ENCODE measurements at places on chromosomes 16 and 17. TPM values are rescaled to one million over a fixed set of nuclear protein-coding genes. Genes with fewer than 3 reads are reported as not detected.
A peak's percentile ranks its signal among the peaks of the same experiment; 100 is the strongest.

- DNase-seq = no peak
Measured at GRCh38 chr17:44091200-44091997, 20.9 kb downstream of the G6PC3 start.

- no peak for DNase-seq
Measured at GRCh38 chr17:74415608-74416396, 16.1 kb upstream of the GPRC5C start.

GRCh38 chr16:49844359-49844758 lies 11.6 kb downstream of the ZNF423 start:
- DNase-seq = no peak

- no peak for DNase-seq
Measured at GRCh38 chr17:81342269-81343070, 47.4 kb upstream of the SLC38A10 start.

DNA sequence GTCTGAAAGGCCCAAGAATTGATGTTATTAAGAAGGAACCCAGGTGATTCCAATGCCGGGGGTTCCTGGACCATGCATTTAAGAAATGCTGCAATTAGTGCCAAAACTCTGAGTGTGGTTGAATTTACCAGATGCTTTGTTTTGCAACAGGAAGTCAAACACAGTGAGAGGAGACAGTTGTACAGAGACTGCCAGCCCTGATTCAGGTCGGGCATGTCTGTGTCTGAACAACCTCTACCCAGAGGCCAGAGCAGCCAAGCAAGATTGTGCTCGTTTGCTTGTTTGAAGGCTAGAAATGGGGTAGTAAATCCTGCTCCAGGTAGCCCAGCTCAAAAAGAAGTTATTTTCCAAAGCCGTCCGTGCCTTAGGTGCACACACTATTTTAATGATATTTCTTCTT lies 412.4 kb upstream of the ERCC4 start:
- DNase-seq = no peak

DNA sequence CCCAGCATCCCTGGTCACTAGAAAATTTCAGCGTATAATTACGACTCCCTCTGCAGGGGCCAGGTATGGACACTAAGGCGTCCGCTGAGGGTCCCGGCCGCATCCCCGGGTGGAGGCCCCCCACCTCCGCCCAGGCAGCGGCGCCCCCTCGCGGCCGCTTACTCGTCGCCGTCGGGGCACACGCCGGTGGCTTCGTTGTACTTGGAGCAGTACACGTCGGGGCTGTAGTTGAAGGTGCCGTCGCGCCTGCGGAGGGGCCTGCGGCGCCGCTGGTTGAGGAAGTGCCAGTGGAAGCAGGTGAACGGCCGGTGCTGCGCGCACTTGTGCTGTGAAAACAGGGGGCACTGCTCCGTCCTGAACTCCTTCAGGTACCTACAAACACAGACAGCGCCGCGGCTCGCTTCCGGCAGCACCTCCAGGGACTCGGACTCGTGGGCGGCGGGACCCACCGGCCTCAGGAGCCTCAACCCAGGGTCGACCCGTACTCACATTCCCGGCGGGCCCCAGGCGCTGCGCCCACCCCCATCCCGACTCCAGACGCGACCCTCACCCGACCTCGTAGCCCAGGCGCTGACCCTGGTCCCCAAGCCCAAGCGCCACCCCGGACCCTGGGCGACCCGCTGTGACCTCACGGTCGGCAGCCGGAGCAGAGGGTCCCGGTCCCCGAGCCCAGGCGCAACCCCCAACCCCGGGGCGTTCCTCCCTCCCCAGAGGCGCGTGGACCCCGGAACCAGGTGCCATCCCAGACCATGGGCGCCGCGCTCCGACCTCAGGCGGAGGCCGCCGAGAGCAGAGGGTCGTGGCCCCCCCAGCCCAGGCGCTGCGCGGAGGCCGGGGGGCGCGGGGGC lies 596 bp downstream of the UNKL start:
- DNase-seq = peak; percentile 67

DNA sequence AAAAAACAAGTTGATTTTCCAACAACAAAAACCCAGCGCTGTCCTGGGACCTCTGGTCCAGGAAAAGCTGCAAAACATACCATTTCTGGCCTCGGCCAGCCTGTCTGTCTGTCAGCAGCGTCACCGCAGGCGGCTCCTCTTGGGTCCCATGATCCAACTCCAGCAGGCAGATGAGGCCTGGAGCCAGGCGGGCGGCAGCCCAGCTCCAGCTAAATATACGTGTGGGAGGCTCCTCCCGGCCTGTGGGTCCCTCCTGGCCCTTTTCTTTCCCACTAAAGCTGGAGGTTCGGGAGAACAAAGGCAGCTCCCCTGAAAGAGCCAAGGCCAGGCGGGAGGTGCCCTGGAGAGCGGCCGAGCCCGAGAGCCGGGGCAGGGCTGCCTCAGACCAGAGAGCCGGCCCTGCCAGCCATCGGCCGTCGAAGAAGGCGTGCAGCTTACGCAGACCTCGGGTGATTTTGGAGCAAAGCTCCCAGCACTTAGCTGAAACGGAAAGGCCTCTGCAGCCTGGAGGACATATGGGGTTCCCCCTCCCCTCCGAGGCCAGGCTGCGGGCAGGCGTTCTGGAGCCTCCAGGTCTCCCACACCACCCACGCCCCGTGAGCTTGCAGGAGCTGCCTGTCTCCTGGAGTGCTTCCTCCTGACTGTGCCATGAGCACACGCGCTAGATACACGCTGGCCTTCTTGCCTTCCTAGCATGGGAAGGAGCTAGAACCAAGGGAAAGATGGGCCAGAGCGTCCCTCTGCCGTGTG lies 19.9 kb upstream of the JPH3 start:
- DNase-seq = no peak

GRCh38 chr17:35297666-35298065 lies 54.8 kb downstream of the SLFN5 start:
- no peak for DNase-seq

DNA sequence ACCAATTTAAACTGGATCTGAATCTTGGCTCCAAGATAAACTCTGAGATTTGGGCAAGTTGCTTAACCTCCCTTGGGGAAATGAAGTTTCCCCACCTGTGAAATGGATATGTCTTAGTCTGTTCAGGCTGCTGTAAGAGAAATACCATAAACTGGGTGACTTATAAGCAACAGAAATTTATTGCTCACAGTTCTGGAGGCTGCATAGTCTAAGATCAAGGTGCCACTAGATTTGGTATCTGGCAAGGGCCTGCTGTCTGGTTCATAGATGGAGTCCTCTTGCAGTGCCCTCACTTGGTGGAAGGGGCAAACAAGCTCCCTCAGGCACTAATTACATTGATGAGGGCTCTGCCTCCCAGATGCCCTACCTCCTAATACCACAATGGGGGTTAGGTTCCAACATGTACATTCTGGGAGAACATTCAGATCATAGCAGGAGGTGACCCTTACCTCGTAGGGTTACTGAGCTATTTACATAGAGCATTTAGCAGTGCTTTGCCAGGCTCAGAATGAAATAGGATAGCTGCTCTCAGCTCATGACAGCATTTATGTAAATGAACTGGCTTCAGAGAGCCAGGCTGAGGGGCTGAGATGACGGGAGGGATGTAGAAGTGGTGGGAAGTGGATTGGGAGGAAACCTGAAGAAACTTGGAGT lies 83.9 kb downstream of the SPECC1 start:
- no peak for DNase-seq

DNA sequence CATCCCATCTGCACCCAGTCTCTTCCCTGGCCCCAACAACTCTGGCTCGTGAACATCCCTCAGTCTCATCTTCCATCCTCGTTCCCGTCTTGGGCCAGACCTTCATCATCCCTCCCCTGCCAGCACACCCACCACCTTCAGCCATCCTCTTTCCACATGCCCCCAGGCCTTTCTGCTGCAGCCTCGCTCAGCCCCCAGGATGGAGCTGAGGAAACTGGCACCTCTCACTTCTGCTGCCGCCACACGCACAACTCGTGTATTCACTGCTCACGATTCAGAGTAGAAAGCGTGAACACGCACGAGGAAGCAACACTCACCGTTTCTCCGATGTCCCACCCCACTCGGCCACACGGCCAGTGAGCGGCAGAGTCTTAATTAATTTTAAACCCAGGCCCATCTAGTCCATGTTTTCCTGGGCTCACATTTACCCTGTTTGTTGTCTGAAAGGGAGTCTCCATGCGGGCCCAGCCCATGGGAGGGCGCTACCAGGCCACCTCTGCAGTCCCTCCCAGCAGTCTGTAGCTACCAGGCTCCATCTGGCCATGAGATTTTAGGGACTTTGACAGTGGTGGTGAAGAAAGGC lies 12.5 kb downstream of the C16orf90 start:
- no peak for DNase-seq

DNA sequence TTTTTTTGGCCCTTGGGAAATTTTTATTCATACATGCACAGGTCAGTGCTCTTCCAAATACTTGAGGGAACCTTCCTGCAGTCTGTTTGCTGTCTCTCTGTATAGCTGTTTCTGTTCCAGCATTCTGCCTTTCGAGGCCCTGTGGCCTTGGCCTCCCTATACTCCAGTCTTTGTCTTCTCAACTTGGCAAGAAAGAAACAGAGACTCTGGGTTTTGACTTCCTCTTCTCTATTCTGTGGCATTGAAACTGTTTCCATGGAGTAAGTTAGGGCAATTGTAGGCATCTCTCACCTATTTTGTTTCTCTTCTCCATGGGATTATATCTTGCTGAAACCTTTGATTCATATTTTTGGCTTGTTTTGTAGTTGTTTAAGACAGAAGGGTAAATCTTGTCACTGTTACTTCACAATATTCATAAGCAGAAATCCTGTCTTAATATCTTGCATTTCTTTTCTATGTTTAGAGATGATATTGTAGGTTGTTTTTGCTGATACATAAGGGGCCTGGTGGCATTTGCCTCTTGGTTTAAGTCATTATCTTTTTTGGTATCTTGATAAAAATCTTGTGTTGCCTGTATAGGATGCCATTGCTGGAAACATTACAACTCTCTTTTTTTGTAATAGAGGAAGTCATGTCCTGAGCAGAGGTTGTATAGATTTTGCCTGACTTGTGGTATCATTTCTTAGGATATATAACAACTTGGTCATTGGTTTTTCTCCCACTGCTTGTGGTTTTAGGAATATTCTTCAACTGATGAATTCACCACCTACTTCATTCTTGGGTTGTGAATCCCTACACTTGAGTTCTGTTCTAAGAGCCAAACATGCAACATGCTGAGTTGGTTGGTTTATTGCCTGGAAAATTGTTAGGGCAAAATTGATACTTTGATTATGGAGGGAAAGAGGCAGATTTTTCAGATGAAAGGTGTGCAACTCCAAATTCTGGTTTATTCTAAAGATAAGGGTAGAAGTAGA lies 168.6 kb downstream of the FTO start:
- DNase-seq = no peak

DNA sequence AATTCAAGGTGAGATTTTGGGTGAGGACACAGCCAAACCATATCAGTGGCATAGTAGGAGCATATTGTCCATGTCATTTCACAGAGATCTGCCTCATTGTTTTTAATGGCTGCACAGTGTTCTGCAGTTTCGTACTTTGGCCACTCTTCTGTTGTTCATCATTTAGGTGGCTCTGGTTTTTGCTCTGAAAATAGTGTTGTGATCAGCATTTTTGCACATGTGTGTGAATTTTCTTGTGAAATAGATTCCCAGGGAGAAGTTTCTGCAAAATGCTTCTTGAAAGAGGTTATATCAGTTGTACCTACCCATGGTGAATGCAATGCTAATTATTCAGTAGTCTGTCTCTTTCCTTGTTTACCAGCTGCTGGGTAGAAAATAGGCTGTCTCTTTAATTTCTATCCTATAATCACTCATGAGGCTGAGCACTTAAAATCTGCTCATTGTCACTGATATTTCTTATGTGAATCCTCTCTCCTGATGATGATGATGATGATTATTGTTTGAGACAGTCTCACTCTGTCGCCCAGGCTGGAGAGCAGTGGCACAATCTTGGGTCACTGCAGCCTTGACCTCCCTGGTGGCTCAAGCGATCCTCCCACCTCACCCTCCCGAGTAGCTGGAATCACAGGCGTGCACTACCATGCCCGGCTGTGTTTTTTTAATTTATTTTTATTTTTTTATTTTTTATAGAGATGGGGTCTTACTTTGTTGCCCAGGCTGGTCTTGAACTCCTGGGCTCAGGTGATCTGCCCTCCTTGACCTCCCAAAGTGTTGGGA lies 10.5 kb downstream of the LCMT1 start:
- DNase-seq = no peak

DNA sequence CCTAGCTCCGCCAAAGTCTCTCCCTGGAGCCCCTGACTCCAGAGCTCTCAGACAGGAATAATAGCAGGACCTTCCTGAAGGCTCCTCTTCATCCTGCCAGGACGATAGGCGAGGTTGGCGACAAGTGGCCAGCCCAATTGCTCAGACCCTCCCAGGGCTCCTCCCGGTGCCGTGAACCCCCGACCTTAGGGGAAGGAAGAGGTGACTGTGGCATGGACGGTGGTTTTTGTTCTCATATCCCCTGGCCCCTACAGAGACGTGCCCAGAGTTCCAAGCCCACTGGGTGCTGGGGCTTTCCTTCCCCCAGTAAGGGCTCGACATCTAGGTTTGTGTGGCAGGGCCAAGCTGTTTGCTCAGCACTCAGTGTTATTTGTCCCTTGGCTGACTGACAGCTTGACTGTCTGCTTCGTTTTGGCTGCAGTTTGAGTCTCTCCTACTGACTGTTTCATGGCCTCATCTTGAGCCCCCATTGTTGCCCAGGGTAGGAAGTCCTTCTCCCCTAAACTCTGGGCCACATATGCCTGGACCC lies 4.6 kb upstream of the ADCY7 start:
- no peak for DNase-seq

DNA sequence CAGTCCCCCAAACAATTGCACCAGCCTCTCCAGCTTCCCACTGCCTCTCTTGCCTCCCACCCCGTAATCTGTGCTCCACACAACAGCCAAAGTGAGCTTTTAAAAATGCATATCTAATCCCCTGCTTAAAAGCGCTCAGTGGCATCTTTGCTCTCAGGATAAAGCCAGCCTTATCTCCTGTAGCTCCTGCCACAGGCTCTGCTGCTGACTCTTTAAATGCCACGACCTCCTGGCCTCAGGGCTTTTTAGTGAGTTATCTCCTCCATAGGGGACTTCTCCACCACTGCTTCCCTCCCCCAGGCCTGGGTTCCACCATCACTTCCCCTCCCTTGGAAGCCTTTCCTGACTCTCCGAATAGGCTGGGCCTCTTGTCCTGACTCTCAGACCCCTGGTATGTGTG lies 98.6 kb downstream of the GNAO1 start:
- no peak for DNase-seq

- peak; percentile 77 for DNase-seq
Measured at GRCh38 chr17:35890774-35891155, 10.6 kb upstream of the CCL5 start.

GRCh38 chr16:10668322-10669045 lies 26.2 kb downstream of the TEKT5 start:
- no peak for DNase-seq

- DNase-seq = no peak
Measured at GRCh38 chr16:53014287-53014686, 38.4 kb downstream of the CHD9NB start.

Gene FAM20A
- total RNA-seq = not detected

Gene FOXN1
- not detected for total RNA-seq

Gene CFAP119
- total RNA-seq = 3.0 TPM

Gene IRX5
- 0.12 TPM for total RNA-seq

Gene KCNH6
- not detected for total RNA-seq

Gene RRAD
- 0.20 TPM for total RNA-seq

Gene ZNF385C
- total RNA-seq = not detected

All from activated CD4-positive, alpha-beta T cell treated with anti-CD3 and anti-CD28 coated beads, Interleukin-2, amount 10 ng/mL, durations not matched to agents 7 days and 5 days (primary cell).